AG09309 (cell line): ENCODE measurements at places on chromosomes 12 and 14.
A peak's percentile ranks its signal among the peaks of the same experiment; 100 is the strongest.

DNA sequence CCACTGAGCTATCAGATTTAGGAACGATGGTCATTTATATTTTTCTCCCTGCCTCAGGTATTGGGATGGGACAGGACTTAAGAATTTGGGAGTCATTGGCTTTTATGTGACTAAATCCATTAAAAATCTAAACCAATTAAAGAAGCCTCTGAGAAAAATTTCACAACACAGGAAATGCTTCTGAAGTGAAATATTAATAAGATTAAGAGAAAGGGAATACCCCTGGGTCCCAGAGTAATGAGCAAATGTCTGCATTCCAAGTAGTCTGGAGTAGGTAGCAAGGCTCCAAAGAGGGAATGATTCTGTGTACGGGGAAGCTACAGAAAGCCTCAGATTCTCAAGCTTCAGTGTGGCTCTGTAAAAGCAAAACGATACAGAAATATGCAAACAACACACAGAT lies 707 bp upstream of the MED6 start:
- DNase-seq, result peak; percentile 10

DNA sequence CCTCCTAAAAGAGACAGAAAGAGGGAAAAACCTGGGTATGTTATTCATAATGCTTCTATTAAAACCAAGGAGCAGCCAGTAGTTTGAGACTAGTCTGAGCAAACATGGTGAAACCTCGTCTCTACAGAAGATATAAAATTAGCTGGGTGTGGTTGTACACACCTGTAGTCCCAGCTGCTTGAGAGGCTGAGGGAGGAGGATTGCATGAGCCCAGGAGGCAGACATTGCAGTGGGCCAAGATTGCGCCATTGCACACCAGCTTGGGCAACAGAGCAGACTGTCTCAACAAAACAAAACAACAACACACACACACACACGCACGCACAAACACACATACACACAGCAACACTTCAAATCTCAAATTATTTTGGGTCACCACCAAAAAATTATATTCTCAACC lies 27.8 kb downstream of the HECTD4 start:
- no peak for DNase-seq

DNA sequence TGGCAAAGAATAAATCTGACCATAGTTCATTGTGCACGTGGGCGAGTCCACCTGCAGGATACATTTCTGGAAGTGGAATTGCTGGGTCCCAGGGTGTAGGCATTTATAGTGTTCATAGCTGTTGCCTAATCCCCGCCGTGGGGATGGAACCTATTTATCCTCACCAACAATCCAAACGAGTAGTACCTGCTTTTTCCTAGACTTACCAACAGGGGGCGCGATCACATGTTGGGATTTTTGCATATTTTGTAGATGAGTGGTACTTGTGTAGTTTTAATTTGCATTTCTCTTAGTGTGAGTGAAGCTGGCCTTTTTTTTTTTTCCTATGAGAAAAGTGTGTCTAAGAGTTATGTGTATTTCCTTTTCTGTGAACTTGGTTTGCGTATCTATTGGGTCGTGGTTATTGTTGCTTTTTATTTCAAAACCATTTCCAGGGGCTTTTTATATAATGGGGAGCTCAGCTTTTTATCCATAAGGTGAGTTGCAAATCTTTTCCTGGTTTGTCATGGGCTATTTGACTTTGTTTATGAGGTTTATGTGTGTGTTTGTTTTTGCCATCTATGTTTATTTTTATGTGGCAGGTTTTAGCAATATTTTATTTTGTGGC lies 67.2 kb downstream of the CCDC92 start:
- DNase-seq, result peak; percentile 71

GRCh38 chr14:99930420-99931274 lies 134.6 kb upstream of the EVL start:
- no peak for DNase-seq

GRCh38 chr14:49972823-49973222 lies 79.9 kb downstream of the ARF6 start:
- peak; percentile 43 for DNase-seq

DNA sequence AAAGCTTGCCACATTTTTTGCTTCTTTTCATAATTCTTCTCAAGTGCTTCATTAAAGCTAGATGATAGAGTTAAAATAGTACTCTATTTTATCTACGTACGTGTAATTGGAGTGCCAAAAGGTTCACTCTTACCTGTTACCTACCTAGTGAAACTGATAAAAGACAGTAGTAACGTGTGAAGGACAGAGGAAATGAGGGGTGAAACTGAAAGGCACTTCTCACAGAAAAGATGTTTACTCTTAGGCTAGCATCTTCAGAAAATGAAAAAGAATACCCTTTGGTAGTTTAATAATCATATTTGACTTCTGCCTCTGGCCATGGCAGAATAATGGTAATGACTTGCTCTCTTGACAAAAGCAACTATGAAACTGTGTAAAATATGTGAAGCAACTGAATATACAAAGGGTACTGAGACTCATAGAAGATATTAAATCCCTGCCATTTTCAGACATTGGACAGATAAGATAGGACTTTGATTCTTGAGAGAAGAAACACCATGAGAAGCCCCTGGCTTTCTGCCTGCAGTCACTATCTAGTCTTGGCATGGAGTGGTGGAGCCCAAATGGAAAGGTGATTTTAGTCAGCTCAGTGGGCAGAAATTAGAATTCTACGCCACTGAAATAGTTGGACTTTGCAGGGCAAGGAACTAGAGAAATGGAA lies 6.3 kb upstream of the EVL start:
- DNase-seq, result no peak

DNA sequence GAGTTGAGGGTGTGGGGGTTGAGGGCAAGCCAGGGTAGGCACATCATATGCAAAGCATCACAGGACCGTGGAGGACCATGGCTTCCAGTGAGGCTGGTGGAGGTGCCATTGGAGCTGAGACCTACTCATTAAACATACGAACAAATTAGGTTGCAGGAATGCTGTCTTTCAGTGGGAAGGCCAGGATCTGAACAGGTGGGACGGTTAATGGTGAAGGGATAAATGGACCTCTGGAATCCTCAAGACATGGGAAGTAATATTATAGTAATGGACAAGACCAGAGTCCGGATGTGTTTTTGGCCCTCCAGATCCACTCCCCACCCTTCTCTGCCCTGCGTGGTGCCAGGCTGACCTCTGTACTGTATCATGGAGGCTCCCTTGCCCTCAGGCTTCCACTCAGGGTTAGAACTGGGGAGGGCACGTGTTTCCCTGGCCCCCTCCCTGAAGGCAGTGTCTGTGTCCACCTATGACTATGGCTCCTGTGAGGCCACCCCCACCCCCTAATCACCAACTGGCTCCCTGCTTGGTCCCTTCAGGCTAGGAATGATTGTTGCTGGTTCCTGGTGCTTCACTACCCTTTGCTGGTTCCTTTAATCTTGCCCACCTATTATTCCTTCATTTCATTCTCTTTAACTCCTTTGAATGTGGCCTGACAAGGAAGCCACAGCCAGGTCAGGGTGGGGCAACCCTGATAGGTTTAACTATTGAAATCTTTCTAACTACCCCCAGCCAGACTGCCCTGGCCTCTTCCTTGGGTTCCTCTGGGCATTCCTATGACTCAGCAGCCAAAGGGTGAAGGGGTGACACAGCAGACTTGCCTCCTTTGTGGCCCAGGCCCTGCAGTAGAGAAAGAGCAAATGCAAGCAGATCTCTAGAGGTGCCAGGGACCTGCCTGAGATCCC lies 10.7 kb downstream of the DHRS2 start:
- no peak for DNase-seq

DNA sequence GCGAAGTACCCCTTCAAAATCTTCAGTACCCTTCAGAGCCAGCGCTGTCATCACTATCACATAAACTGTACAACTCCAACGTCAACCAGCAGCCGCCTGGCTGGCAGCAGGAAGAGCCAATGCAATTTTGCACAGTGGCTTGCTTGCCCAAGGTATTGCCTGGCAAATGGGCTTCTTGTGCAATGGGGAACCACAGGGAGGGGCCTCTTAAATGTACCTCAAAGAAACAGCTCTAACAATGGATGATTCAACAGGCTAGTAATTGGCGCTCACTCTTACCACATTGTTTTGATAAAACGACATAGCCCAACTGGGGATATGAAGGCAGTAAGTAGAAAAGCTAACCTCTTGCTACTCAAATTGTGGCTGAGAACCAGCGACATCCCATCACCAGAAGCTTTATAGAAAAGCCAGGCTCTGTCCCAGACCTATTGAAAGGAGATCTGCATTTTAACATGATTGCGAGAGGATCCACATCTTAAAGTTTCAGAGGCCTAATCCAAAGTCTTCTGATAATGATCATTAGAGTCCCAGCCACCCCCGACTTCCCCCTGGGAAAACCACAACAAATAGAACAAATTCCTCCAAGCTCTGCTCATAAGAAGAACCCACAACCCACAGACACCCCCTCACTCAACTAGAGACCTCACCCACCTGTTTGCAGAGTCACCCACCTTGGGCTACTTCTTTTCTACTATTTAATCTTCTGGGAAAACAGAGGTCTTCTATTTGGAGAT lies 125.3 kb upstream of the HIF1A start:
- DNase-seq, result peak; percentile 98

- no peak for DNase-seq
These were observed 14.1 kb downstream of the PLCZ1 start for GRCh38 chr12:18723752-18724151.

- DNase-seq, result no peak
These were observed 156.3 kb downstream of the PTPN11 start for GRCh38 chr12:112574896-112575558.

DNA sequence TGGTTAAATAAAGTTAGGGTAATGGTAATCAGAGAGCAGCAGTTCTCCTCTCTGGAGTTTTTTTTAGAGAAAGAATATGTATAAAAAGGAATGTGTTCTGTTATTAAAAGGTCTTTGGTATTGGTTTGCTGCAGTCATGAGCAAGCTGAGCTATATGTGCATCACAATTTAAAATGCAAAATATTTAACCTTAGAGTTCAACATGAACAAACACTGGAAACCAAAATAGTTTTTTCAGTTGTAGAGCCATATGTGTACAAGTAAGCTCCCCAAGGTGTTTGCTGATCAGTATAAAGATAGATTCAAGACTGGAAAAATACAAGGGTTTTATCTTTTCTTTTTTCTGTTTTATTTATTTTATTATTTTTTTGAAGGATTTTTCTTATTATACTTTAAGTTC lies 245.0 kb downstream of the NUBPL start:
- no peak for DNase-seq

DNA sequence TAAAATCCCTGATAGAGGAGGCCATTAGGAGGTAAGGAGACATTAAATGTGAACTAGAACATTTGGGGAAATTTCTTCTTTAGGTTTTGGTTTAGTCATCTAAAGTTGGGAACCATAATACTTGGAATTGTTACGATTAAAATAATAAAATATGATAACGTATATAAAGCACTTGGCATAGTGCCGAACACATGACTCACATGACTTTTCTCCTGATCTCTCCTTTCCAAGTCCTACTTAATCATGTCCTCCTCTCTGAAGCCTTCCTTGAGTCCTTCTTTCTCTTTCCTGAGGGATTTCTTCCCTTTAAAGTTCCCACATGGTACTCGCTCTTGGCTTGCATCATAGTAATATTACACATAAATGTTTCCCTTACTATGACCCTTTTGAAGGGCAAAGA lies 20.0 kb downstream of the BEST3 start:
- DNase-seq, result no peak

DNA sequence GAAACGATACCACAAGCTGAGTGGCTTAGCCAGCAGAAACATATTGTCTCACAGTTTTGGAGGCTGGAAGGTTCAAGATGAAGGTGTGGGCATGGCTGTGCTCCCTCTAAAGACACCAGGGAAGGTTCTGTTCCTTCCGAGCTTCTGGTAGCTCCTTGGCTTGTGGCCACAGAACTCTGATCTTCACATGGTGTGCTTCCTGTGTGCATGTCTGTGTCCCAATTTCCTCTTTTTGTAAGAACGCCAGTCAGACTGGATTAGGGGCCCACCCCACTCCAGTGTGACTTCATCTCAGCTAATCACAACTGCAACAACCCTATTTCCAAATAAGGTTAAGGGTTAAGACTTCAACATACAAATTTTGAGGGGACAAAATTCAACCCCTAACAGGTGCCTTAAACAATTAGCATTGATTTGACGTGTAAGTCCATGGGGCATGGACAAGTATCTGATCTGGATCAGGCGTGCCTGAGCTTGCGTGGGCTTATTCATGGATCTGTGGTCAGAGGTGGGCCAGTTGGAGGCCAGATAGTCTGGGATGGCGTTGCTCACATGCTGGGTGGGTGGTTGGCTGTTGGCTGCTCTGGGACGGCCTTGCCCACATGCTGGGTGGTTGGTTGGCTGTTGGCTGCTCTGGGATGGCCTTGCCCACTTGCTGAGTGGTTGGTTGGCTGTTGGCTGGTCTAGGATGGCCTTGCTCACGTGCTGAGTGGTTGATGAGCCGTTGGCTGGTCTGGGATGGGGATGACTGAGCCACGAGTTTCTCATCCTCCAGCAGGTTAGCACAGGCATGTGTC lies 88.5 kb downstream of the LGMN start:
- DNase-seq, result no peak

GRCh38 chr14:77082356-77082755 lies 15.7 kb upstream of the CIPC start:
- no peak for DNase-seq

DNA sequence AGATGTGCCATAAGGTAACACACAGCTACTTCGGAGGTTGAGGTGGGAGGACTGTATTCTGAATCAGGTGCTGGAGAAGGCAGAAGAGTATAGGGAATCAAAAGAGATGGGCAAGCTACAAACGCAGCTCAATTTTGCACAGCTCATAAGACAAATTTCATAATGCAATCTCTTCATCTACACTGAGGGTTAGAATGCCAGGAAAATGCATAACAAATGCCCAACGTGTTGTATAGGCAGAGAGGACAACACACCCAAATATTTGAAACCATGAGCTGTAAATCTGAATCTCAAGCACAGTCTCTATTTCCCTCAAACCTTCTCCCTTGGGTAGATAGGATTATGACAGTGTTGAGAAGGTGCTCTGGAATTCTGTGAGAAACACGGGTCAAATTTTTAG lies 263.1 kb upstream of the FOXN3 start:
- DNase-seq, result no peak

GRCh38 chr12:14941369-14941768 lies 3.0 kb upstream of the ERP27 start:
- DNase-seq, result no peak

- no peak for DNase-seq
These were observed 103.5 kb downstream of the WSCD2 start for GRCh38 chr12:108232565-108232964.

- no peak for DNase-seq
These were observed 8.1 kb upstream of the NIN start for GRCh38 chr14:50839048-50839447.

DNA sequence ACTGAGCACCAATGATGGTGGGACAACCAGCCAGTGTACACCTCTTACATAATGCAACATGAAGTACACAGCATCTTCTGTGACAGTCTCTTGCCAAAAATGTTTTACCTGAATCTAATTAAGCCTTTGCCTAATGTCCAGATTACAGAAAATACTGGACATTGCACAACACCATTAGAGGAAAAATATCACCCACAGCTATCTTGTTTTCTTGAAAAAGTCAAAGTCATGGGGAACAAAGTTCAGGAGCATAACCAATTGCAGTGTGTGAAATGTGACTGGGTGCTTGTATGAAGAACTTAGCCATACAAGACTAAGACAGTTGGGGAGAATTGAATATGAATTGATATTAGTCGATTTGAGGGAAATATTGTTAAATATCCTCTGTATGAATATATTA lies 12.1 kb upstream of the ANO6 start:
- DNase-seq, result no peak
